Stimulated activated CD4-positive, alpha-beta T cell treated with anti-CD3 and anti-CD28 coated beads, TNF-alpha, amount 100 ng/mL, for 48 hours (primary cell): ENCODE measurements at places on chromosomes 2 and 18.

- DNase-seq: no peak
Observed at GRCh38 chr2:96859099-96859649, 1.4 kb upstream of the ANKRD39 start.

DNA sequence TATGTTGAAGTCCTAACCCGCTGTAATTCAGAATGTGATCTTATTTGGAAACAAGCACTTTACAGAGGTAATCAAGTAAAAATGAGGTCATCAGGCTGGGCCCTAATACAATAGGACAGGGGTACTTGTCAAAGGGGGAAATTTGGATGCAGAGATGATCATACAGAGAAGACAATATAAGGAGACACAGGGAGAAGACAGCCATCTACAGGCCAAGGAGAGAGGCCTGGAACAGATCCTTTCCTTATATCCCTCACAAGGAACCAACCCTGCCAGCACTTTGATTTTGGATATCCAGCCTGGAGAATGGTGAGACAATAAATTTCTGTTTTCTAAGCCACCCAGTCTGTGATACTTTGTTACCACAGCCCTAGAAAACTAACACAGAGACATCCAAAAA, 104.3 kb downstream of the METTL4 start:
- no peak for DNase-seq

DNA sequence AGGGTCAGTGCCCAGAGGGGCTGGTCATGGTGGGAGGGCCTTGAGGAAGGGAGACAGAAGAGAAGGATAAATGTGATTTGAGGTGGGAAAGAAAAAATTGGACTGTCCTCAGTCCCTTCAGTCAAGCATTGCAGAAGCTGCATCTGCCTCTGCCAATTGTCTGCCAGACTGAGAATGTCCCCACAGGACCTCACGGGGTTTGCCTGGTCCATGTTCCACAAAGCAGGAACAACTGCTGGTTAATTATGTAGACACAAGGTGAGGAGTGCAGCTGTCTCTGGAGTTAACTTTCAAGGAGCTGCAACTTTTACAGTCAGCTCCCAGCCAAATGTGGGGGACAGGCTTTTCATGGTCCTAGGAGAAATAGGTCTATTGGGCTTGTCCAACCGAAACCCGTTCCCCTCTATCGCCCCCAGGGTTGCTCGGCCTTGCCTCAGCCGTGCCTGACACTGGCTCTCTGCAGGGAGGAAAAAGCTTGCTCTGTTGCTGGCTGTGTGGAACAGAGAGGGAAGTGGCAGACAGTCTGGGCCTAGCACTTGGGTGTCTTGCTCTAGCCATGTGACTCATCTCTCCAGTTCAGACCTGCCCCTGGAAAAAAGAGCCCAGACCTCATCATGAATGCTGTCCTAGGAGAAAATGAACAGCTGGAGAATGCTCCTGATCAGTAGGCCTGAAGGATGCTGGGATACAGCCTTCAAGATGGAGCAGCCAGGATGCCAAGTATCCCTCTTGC, 31.1 kb upstream of the PAX8 start:
- DNase-seq: no peak

DNA sequence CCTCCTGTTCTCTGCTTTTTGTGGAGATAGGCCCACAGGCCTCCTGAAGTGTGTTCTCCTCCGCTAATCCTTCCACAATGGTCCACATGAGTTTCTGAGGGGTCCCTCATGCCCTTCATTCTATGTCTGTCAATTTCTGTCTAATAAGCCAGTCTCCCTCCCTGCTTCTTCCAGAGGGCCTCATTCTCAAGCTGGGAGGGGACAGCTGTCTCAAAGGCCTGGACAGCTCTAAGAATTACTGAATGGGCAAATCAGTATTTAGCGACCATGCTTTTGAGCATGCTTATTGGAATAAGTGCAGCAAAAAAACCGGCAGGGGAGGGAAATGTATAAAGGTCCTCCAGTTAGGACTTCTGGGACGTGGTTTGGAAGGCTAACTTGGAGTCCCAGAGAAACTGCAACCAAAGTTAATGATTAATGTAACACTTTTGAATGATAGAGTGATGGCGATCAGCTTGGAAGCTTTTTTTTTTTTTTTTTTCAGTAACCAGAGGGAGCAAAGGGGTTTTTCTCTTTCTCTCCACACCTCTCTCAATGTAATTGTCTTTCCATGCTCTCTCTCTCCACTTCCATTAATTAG, 890.7 kb upstream of the POU3F3 start:
- no peak for DNase-seq

GRCh38 chr2:141207036-141207385, 923.8 kb downstream of the LRP1B start:
- no peak for DNase-seq

- no peak for DNase-seq
Observed at GRCh38 chr2:169526451-169526850, 16.9 kb downstream of the KLHL41 start.

GRCh38 chr18:11960743-11961380, 20.4 kb upstream of the IMPA2 start:
- DNase-seq: no peak

- peak; percentile 34 for DNase-seq
Observed at GRCh38 chr2:109402980-109403840, 210.6 kb downstream of the SEPTIN10 start.

DNA sequence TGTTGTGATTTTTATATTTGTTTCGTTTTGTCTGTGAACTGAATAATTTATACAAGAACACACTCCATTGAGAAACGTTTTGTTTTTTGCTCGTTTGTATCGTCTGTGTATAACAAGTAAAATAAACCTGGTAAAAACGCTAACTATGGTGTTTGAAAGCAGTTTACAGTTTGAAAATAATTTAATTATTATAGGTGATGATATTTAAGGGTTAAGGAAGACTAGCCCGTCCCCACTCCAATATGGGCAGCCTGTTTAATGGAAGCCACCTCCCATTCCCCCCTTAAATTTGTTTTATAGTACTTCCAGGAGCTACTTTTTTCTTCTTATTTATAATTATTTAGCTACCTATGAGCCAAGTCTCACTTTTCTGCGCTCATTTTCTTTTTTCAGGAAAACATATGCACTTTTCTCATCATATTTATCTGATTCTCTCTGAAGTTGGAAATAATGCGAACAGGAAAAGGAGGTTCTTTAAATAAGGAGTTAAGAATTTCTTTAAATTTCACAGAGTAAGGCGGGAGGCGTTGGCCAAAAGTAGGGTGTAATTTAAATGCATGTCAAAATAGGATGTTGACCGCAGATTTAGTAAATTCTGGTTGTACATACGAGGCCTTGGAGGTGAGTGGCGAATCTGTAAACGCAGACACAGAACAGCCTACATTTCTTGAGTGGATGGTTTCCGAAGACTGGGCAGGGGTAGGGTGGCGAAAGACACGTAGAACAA, 9.8 kb downstream of the TBR1 start:
- DNase-seq: no peak

- no peak for DNase-seq
Observed at GRCh38 chr2:33104052-33104623, 157.4 kb downstream of the LTBP1 start.

GRCh38 chr2:101230541-101231001, 22.1 kb upstream of the CNOT11 start:
- DNase-seq: no peak

DNA sequence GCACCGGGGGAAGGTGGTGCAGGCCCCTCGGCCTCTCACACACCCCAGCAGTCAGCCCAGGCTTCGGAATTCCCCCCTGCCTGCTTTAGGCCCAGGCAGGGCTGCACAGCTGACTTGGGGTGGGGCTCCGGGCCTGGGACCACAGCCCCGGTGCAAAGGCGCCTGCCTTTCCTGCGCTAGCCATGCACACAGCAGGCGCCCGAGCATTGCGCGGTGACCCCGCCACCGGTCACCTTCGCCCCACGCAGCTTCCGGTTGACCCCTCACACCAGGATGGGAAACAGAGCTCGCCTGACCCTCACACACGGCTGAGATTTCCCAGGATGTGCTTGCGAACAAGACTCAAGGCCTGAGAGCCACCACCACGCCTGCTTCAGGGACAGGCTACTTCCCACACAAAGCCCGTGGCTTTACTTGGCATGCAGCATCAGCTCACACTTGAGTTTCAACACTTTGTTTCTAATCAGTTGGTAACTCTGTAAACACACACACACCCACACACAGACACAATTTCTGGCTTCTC, 46.0 kb downstream of the SLC66A2 start:
- no peak for DNase-seq

DNA sequence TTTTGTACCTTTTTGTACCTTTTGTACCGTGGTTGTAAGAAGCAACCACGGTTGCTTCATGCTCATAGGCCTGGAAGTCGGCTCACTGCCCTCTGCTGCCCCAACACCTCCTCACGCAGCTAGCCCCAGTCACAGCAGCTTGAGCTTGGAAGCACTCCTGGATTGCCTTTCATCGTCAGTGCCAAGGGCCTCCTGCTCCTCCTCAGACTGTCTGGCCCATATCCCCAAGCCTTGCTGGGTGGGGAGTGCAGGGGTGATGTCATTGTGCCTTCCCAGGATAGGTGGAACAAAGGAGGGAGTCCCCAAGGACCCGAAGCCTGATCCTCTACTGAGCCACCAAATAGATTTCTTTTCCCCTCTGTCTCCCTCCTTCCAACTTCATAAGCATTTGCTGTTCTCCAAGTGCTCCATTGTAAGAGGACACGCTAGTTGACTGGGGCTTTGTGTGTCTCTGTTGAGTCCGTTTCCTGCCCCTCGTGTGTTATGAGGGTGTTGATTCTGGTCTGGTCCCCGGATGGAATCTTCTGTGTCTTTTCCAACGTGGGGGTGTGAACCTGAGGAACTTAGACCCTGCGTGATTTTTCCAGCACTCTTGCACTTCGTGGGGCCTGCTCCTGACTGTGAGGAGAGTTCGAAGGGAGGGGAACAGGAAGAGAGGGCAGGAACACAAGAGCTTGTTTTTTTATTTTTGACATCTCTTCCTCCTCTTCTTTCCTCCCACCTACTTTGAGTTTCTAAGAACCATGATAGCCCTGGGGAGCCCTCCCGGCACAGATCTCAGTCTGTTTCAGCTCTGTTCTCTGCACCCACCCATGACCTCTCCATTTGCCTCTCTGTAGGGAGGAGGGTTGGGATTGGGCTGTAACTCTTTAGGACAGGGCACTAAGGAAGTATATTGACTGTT, 127.2 kb upstream of the EML6 start:
- DNase-seq: no peak

DNA sequence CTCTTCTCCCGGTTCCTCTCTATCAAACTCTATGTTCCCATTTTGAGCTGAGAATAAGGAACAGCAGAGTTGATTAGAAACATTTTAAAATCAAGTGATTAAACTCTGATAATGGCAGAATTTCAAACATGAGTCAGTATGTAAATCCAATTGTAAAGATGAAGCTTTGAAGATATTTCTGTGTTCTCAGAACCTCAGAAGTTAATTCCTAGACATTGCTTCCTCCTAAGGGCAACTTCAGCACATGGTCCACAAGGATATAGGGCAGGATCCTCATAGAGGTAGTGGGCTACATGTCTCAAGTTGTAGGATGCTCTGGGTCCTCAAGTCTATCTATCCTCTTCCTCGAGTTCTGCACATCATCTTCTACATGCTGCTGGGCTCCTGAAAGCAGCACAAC, 46.3 kb downstream of the QPCT start:
- DNase-seq: no peak

DNA sequence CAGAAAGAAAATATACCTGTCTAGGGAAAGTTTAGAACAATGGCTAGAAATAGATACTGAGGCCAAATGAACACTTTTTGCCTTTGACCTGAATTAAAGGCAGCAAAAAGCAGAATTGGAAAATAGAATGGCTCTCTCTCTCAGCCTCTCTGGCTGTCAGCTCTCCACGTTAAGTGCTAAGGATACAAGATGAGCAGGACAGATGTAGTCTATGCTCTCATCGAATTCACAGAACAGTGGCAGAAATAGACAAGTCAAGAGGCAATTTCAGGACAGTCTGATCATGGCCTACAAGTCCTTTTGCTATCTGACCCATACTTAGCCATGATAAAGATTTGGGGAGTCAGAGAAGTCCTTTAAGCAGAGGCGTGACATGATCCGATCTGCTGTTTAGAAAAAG, 120.2 kb upstream of the CREB1 start:
- DNase-seq: no peak

DNA sequence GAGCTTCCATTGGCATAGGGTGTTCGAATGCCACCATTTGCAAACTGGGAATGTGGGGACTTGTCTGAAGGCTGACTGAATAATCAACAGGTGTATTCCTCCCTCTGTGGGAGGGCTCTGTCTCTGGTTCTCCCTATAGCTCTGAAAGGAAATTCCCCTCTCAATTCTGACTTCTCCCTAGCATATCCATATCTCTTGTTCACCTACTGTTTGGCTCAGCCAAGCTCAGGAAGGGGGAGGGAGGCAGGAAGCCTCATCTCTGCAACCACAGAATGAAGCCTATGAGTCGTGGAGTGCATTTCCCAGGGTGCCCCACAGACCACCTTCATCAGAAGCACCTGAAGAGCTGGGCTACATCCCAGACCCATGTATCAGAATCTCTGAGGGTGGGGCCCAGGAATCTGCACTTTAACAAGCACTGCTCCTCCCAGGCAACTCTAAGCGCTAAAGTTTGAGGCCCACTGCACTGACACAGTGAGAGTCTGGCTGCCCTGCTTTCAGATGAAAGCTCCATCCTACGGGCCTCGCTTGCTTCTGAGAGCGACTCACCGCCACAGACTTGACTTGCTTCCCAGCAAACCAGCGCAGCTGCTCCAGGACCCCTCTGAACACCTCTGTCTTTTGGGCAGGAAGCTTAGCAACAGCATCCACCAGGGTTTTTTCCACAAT, 32.0 kb downstream of the XDH start:
- DNase-seq: no peak

DNA sequence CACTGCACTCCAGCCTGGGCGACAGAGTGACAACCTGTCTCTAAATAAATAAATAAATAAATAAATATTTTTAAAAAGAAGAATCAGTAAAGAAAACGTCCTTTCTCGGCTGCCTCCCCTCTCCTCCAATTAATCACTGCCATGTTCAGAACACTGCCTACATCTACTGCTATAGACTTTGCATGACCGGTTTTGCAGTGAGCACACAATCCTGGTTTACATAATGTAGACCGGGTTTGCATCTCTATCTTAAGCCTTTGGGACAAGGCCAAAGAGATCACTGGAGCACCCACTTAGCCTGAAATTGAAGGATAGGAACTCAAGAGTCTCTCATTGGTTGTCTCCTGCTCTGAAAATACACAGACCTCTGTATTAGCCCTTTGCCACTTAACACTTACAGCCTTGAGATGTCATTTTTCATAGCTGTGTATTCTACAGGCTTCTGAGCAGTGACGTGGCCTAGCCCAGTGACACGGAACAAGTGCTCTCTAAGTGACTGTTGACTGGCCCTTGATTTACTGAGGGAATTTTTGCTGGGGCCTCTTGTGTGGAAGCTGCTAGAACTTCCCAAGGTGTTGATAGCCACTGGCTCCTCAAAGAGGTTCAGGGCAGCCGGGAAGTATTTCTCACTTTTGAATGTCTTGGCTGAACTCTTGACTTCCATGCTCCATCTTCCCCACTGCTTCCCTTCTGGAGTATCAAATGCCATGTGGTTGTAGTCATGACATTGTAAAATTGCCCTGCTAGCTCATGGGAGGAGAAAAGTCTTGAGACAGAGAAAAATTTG, 45.3 kb upstream of the CCBE1 start:
- DNase-seq: no peak

- DNase-seq: no peak
Observed at GRCh38 chr2:234164493-234165413, 114.3 kb downstream of the SPP2 start.
